Fibroblast of skin of left quadriceps (primary cell): ENCODE measurements at places on chromosomes 12 and 14.

DNA sequence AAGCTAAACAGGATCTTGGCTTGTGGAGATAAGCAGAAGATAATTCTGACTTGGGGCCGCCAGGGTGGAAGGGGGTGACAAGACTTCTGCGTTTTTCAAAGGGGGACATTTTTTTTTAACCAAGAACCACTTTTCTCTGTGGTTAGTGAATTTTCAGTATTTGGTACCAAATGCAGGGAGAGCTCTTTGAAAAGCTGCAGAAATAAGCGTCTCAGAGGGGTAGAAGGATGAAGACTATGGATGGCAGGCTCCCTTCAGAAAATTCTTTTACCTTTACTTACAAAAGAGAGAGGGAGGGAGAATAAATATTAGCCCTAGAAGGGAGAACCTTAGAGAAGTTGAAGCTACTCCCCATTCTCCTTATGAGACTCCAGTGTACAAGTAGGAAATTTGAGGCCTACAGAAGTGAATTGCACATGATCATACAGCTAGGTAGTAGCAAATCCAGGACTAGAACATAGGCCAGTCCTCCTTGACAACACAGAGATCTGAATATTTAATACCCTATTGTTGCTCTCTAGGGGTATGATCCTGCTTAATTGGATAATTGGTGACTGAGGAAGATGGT is 840 bp downstream of the MRPL52 start:
- DNase-seq = no peak

DNA sequence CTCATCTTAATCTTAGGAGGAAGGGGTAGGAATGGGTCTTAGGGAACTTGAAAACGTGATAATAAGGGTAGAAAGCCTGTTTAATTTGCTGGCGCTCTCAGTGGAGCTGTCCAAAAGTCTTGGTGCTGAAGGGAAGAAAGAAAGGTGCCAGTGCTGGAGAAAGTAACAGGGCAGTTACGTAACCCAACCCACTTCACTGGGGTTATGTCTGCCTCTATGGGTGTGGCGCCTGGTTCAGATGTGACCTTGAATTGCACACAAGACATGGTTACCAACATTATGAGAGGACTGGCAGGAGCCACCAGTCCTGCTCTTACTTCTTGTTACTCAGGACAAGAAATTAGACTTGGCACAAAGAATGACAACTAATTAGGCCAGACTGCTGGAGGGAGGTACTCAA is 18.6 kb upstream of the GPATCH2L start:
- DNase-seq = no peak

GRCh38 chr12:77153706-77154105 is 88.3 kb upstream of the E2F7 start:
- DNase-seq = no peak

GRCh38 chr14:98146416-98146815 is 1125.6 kb downstream of the BCL11B start:
- DNase-seq = no peak

DNA sequence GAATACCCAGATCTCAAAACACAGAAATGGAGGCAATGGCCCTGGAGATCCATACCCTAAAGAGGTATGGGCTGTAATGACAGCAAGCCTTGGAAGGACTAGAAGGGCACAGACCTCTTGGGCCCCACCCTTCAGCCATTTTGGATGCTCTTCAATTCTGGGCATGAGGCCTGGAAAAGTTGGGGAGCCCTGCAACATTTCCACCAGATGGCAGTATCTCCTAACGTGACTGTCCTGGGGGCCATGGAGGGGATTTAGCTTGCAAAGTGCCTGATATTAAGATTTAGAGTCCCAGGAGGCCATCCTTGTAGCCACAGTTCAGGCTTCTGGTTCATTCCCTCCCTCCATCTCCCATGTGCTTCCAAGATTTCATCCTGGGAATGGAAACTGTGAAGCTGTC is 30.2 kb downstream of the KCNA5 start:
- peak; percentile 36 for DNase-seq

DNA sequence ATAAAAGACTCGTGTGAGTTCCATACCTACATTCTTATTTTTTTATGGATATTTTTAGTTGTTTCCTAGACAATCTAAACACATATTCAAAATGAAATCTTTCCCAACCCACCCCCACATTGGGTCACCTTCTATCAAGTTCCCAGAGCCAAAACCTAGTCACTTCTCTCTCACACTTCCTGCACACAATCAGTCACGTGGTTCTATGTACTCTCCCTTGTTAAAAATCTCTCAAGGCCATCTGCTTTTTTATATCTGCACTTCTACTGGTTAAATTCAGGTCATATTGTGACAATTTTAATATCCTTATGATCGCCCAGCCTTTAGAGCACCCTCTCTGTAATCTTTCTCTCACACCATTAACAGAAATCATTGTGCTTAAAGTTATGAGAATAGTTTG is 175.0 kb upstream of the SYT10 start:
- DNase-seq = no peak

- no peak for DNase-seq
Observed at GRCh38 chr12:55972911-55973598, 823 bp upstream of the RAB5B start.

- DNase-seq = no peak
Observed at GRCh38 chr12:104588921-104589590, 132.3 kb downstream of the CHST11 start.

GRCh38 chr12:52156311-52156710 is 35.5 kb downstream of the KRT80 start:
- no peak for DNase-seq

- DNase-seq = no peak
Observed at GRCh38 chr14:100528962-100529560, 58.2 kb downstream of the BEGAIN start.

DNA sequence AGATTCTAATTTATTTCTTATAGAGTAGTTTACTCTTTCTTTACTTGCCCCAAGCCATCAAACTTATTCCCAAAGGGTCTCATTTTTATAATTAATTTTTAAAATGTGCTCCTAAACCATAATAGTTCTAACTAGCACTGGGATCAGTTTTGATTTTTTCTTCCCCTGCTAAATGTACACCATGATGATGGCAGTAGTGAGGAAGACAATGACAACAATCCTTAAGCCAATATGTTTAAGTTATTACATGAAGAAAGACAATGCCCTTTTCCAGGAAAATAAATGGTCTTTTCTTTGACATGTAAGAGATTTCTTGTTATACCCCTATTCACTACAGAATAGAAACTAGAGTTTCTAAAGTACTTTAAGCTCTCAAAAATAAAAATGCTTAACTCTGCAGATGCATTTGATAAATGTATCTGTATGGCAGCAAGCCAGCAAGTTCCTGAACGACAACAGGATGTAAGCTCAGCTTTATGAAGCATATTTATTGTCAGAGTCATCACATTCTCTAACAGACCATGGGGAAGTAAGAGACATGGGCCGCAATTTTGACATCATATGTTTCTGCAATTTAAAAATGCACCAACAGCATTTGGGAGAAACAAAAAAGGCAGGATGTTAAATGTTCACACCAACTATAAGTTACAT is 36.0 kb upstream of the SNX6 start:
- DNase-seq = peak; percentile 96

DNA sequence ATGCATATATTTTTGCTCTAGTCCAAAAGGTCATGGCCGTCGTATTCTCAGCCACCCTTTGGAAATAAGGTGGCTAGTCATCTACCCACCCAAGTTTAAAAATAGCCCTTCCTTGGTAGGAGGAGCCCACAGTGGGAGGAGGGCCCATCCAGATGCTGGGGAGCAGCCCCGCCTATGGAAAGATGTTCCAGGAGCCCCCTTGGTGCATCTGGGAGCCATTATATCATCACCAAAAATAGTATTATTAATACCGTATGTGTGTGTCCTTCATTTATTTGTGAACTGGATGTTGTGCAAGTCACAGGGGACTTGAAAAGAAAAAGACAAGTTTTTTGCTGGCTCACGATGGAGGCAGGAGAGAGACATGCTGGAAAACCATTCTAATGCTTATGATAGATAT is 34.0 kb downstream of the EMP1 start:
- DNase-seq = peak; percentile 66

- peak; percentile 26 for DNase-seq
Observed at GRCh38 chr14:28635387-28635786, 131.2 kb upstream of the FOXG1 start.

DNA sequence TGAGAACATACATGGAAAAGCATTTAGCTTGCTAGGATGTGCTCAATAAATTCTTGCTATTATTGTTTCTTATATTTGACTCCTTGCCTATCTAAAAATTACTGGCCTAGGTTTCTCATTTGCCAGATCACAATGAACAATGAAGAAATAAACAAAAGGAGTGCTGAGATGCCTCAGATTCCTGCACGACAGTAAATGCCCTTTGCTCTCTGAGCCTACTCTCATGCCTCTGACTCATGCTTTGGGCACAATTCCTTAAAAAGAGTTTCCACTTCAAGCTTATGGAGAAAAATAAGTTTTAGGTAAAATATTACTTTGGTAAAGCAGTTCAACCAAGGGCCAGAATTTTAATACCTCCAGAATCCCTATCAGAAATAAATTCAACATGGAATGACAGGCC is 30.9 kb downstream of the GRIN2B start:
- DNase-seq = no peak

GRCh38 chr12:68699486-68699885 is 12.7 kb downstream of the NUP107 start:
- DNase-seq = no peak

DNA sequence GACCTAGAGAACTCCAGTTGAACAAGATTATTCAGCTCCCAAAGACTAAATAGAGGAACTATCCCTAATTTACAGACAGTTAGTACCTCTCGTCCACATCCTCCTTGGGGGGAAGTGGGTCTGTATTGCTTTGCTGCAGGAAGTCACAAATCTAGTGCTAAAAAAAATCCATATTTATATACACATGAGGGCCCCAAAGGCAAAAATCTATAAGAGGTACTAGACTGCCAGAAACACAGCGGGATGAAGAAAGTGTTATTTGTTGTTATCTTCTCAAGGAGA is 190.1 kb downstream of the TTC8 start:
- DNase-seq = no peak

GRCh38 chr14:76958020-76958979 is 70.2 kb downstream of the IRF2BPL start:
- no peak for DNase-seq

DNA sequence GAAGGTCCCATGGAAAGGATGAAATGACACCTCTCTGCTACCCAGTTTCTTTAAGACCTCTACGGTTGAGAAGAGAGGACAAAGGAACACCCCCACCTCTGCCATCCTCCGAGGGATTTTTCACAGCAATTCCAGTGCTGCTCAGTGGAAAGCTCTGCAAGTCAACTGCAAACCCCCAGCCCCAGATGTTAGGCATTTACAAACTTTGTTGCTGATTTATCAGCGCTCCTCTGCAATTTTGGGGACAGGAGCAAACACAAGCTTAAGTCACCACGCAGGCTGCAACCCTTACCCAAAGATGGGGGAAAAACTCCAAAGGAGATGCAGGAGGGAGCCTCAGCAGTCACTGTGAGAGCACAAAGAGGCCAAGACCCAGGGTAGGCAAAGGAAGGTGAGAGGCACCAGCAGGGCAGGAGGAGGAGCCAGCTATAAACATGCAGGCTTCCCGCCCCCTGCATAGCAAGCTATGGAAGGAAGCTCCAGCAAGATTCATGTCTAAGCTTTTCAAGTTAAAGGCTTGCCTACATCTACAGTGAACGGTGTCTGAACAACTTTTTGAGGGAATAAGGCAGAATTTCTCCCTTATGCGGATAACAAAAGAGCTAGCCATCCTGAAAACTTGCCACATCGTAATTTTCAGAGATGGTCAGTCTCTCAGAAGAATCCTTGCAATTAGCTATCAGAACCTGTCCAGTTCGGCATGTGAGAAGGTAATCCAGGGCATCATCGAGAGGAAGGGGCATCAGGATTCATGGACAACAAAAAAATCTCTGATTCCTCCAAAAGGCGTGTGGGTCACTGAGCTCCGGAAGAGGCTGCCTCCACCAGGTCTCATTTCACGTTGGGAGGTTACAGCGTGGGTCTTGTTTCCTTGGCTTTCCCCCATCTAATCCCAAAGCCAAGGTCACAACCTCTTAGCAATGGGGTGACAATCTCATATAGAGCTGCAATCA is 3.9 kb downstream of the CTDSP2 start:
- no peak for DNase-seq

DNA sequence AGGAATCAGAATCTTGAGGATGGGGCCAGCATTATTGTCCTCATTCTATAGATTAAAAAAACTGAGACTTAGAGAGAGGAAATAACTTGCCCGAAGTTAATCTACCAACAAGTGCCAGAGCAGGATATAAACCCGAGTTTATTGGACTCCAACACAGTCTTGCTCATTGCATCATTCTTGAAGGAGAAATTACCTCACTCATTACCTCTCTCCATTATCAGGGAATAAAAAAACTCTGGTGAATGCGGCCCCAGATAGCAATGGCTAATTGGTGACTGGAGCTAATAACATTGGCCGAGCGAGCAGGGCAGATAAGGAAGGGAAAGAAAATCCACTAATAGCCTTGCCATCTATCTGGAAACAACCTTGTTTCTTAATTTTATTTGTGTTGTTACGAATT is 24.7 kb upstream of the TMED10 start:
- DNase-seq = no peak

DNA sequence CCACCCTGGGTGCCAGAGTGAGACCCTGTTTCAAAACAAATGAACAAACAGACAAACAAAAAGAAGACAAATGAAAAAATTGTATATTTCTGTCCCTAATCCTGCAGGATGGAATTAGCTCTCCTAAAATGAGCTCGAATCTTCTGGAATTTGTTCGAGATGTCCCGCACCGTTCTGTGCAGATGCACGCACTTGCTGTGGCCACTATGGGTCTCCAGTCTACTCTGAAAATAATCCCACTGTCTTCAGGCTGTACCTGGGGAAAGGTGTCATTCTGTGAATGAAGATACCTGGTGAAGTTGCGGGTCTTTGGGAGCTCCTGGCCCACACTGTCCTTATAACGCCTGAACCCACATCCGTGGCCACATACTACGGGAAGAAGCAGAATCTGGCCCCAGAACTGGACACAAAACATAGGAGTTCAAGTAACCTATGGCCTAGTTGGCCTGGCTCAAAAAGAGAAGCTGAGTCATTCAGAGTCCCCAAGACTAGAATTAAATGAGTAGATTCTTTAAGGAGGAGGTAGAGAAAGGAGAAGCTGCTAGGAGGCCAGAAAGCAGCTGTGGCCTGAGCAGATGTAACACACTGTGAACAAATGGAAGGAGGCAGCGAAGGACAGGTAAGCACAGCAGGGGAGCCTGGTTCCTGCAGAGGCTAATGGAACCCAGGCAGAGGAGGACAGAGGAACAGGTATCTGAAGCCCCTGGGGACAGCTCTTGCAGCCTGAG is 108.6 kb downstream of the FOXN3 start:
- DNase-seq = no peak

- no peak for DNase-seq
Observed at GRCh38 chr12:2095878-2096277, 43.1 kb downstream of the CACNA1C start.

- DNase-seq = peak; percentile 53
Observed at GRCh38 chr12:110270125-110270962, 10.7 kb upstream of the ATP2A2 start.

- no peak for DNase-seq
Observed at GRCh38 chr14:97747316-97747715, 950.1 kb downstream of the VRK1 start.

- DNase-seq = no peak
Observed at GRCh38 chr14:101775826-101776225, 14.3 kb downstream of the PPP2R5C start.

- no peak for DNase-seq
Observed at GRCh38 chr12:95884998-95885397, 26.2 kb downstream of the SNRPF start.

- DNase-seq = peak; percentile 12
Observed at GRCh38 chr14:63770187-63770807, 42.4 kb upstream of the SGPP1 start.
